ENCODE measurements at places on chromosomes 1 and 21. TPM values are rescaled to one million over a fixed set of nuclear protein-coding genes. Genes with fewer than 3 reads are reported as not detected.

GRCh38 chr1:231778009-231778719 lies 151.6 kb downstream of the DISC1 start:
- DNase-seq = peak; percentile 64

DNA sequence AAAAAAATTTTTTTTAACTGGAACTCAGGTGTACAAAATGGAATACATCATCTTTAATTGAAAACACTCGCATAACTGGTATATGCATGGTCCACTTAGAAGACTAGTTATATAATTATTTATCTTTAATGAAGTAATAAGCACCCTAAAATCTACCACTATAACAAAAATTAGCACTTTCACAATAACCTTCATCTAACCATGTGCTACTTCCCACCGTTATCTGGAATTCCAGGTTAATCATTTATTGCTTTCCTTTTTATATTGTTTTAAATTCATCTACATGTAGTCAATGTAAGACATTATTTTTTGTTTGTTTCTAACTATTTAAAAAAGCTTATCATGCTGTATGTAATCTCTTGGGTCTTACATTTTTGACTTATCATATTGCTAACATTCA lies 39.0 kb downstream of the GDAP2 start:
- no peak for DNase-seq

- DNase-seq = no peak
These were observed 121.2 kb upstream of the SERBP1 start for GRCh38 chr1:67551375-67551774.

DNA sequence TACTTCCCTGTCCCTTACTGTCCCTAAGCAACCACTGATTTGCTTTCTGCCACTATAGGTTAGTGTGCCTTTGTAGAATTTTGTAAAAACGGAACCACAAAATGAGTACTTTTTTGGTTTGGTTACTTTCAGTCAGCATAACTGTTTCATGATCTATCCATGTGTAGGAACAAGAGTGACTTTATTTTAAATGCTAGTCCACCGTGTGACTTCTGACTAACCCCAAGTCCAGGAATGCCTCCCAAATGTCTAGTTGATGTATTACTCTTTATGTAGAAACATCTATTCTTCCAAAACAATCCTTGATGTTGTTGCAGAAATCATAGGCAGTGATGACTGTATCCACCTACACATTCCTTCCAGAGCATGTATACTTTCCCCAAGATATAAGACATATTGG lies 21.3 kb downstream of the ATPAF1 start:
- no peak for DNase-seq

GRCh38 chr1:93715529-93716126 lies 34.0 kb upstream of the BCAR3 start:
- DNase-seq = no peak

- peak; percentile 94 for DNase-seq
These were observed 51.8 kb downstream of the EDN2 start for GRCh38 chr1:41432481-41433280.

DNA sequence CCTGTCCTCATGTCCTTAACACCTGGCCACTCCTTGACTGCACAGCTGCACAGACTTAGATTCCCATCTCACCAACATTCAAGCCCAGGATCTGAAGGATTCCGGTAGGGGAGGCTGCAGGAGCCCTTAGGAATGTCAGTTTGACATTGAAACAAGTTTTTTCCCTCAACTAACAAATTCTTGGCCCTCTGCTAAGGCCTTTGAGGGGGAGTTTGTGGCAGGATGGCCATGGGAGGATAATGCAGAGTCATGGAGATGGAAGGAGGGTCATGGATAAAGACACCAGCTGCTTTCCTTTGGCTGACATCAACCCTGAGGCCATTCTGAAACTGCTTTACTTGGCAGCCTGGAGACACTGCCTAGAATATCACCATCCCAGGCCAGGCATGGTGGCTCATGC lies 63.4 kb upstream of the PPP2R5A start:
- no peak for DNase-seq

DNA sequence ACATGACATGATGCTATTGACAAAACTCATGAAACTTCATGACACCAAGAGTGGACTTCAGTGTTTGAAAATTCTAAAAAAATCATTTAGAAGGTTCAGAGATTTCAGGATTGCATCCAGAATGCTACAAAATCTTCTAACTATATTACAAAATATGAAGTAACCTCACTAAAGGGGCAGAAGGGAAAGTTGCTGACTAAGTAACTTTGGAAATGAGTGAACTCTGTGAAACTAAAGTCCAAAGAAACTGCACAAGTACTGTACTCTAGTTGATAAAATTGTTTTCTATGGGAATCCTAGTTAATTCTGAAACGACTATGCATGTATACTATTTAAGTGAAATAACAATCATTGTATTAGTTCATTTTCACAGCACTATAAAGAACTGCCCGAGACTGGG lies 184.4 kb downstream of the LYPLAL1 start:
- no peak for DNase-seq

GRCh38 chr1:65387821-65388220 lies 32.6 kb upstream of the LEPR start:
- DNase-seq = no peak

- no peak for DNase-seq
These were observed 25.5 kb upstream of the ZC3H12A start for GRCh38 chr1:37448691-37449417.

- no peak for DNase-seq
These were observed 99.9 kb downstream of the BEND5 start for GRCh38 chr1:48676822-48677221.

GRCh38 chr1:155278689-155279160 lies 1.5 kb downstream of the HCN3 start:
- DNase-seq = no peak

The E2F2 gene
- total RNA-seq = 6.6 TPM

The TRPM2 gene
- not detected for total RNA-seq

Measured in LHCN-M2 (cell line).